Stimulated activated CD4-positive, alpha-beta T cell treated with anti-CD3 and anti-CD28 coated beads, Interleukin-1b, Interleukin-23, amount 100 ng/mL, for 48 hours (primary cell): ENCODE measurements at places on chromosomes 3 and 15.
A peak's percentile ranks its signal among the peaks of the same experiment; 100 is the strongest.

DNA sequence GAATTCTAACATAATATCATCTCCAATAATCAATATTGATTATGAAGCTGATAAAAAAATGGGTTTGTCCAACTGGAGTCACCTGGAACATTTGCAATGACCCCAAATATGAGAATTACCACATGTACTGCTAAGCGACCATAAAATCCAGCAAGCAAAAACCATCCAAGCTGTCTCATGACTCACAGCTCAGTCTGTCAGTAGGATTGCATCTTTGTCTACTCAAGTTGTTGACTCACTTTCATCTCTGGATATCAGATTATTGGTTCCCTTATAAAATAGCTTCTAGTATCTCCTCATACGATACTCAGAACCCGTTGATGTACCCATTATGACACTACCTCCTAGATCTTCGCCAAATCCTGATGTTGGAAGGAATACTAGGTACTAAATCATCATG lies 209.8 kb upstream of the ATP11B start:
- DNase-seq = no peak

DNA sequence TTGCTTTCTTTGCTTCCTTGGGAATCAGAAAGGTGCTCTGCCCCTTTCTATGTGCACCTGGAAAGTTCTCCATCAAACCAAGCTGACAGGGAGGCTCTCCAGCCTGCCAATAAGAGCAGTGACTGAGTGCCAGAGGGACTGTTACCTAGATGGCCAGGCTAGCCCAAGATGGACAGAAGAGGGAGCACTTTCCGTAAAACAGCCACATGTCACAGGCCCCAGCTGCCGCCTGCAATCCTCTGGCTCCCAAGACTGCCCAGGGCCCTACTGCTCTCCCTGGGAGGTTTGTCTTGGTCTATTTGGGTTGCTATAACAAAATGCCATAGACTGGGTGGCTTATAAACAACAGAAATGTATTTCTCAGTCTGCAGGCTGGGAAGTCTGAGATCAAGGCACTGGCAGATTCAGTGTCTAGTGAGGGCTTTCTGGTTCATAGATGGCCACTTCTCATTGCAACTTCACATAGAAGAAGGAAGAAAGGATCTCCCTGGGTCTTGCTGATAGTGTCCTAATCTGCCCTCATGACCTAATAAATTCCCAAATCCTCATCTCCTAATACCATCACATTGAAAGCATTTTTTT lies 72.3 kb downstream of the TAMM41 start:
- no peak for DNase-seq

DNA sequence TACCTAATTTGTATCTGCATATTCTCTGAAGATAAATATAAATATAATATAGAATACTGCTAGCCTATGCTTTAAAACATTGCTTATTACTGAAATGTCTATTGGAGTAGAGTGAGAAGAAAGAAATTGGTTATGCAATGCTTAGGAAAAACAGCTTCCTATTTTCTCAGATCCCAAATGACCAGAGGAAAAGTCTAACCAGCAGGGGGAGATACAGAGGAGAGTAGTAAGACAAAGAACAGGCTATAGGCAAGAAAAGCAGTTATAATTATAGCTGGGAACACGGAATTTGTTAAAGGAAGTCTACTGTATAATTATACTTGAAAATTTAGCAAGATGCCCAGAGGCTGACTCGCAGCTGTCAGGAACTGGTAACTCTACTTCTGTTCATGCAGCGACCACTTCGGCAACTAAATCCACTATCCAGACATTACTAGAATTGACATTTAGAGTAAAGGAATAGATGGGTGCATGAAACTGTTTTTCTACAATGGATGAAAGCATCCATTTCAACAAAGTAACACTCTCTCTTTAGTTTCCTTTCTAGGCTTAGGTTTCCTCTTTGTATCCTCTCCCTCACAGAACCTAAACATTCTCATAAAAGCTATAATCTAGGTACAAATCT lies 97.2 kb downstream of the TBC1D5 start:
- DNase-seq = no peak

DNA sequence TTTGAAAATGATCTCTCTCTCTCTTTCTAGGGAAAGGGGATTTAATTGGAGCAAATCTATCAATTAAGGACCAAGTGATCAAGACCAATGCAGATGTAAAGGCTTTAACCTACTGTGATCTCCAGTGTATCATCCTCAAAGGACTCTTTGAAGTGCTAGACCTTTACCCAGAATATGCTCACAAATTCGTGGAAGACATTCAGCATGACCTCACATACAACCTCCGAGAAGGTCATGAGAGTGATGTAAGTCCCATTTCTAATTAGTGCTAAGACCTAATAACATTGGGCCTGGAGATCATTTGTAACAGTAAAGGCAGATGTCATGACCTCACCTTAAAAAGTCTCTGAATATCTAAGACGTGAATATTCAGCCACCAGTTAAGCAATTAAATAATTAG lies 308.4 kb downstream of the KCNH8 start:
- DNase-seq = no peak

DNA sequence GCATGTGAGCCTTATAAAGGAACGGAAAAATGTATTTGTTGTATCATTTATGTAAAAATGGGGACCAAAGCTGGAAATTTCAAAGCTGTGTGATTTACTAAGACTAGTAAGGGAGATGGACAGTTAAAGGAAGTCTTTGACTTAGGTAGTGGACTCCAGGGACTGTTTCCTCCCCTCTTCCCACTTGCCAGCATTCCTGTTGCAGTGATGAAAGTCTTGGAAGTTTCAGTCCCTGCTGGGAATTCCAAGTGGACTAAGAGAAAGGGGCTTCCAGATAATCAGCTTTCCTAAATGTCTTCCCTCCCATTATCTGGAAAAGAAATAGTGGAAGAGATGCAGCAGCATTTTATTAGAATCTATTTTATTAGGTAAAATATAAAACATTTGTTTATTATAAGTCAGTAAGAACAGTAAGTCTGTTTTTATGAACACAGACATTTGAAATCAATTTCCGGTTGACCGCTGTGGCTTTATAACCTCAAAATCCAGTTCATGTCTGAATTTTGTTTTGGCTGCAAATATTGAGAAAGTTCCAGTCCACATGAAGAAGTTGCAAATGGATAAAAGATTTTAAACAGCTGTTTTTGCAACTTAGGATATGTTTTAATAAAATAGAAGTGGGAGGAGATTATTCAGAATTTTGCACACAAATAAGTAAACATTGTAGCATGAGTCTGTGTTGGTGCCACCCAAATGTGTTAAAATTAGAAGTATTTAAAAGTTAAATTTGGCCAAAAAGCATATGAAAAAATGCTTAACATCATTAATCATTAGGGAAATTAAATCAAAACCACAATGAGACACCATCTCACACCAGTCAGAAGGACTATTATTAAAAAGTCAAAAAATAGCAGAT lies 141.8 kb downstream of the IL20RB start:
- DNase-seq = no peak

DNA sequence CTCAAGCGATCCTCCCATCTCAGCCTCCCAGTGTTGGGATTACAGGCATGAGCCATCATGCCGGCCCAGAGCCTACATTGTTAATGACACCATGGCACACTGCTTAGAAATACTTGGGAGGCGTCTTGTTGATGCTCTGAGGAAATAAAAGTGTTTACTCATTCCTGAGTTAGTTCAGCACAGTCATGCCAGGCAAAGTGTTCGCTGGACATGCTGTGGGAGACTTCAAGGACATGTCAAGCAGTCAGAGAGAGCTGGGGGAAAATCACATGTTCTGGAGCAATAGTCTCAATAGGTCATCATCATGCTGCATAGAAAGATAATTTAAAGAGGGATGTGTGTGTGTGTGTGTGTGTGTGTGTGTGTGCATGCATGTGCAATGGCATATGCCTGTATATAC lies 37.5 kb downstream of the TTC23 start:
- DNase-seq = no peak

DNA sequence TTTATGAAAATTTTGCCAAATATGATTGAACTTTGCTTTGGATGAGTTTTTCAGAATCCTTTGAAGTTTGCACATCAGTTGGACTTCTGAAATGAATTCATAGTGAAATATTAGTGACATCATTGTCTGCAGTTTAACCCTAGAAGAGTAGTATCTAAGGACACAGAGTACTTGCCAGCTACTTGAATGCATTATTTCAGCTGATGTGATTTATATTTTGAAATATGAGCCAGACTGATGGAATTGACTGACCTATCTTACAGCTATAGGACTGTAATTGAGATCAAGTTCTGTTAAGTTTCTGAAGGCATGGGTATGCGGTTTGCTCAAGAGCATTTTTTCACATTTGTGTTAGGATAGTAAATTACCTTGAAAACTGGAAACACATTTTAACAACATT lies 51.2 kb downstream of the LYSMD4 start:
- no peak for DNase-seq

DNA sequence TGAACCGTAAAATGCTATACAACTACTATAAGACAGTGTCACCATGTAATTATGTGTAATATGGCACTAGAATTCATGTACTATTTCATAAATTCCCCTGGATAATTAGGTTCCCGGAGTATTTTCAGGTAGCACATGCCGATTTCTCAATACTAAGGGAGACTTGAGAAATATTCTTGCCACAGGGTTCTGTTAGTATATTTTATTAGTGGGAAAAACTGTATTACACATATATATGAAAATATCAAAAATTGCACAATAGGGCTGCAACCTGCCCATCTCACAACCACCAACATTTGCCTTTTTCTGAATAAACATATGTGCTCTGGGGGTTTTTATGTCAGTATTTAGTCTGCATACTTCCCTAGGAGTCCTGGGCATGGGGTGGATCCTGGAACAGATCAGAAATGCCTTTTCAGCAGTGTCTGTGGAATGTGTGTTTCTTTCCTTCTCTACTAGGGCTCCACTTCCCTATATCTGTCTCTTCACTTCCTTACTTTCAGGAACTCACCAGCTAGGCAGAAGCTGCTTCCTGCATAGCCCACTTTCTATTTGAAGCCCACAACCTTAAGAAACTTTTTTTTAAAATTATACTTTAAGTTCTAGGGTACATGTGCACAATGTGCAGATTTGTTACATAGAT lies 87.5 kb downstream of the RPL39L start:
- no peak for DNase-seq

GRCh38 chr3:178289544-178290160 lies 246.6 kb upstream of the KCNMB2 start:
- DNase-seq = no peak

DNA sequence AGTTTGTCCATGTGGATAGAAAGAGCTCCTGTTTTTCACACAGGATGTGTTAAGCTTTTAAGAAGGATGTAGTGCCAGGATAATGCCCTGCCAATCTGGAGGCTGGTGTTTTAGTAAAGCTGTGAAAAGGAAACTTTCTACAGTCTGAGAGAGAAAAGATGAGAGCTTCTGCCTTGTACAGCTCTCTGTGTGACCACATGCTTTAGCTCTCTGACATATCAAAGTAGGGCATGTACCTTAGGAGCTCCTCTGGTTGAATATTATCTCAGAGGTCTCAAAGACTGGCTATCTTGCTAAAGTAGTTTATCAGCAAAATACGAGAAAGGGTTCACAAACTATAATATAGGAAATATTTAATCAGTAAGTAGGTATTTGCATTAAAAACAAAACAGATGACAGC lies 30.4 kb downstream of the CDIN1 start:
- no peak for DNase-seq

GRCh38 chr15:75452865-75453702 lies 1.6 kb upstream of the SIN3A start:
- DNase-seq = peak; percentile 80

- DNase-seq = no peak
Measured at GRCh38 chr3:149207475-149207874, 14.2 kb downstream of the CP start.

DNA sequence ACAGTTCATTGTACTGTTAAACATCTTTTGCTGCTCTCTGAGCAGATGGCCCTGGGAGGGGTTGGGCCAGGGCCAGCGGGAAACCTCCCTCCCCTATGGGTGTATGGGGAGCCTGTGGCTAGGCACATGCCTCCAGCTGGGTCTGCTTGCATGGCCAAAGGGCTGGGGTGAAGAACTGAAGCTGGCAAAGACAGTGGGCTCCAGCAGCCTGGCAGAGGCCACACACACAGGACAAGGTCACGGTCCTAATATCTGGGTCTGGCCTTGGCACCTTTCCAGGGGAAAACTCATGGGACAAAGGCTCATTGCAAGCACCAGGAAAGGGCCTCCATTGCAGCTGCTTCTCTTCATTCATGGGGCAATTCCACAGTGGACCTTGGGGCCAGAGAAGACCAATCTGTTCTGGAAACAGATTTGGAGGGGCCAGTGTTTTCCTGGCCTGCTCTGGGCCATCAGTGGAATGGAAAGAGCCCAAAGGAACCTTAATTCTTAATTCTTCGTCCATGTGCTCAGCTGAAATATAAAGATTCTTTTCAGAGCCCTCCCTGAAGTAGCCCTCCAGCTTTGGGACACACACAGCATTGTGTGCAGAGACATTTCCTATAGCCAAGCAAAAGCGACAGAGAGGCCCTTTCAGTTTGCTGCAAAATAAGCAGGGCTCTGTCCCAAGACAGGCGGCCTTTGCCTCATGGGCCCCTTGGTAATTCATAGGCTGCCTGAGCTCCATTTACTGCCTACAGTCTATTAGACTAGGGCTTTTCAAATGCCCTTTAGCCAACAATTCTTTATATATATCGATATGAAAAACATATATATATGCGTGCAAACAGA lies 11.3 kb upstream of the LIMD1 start:
- no peak for DNase-seq

GRCh38 chr3:146322216-146322817 lies 71.4 kb upstream of the PLSCR4 start:
- no peak for DNase-seq

DNA sequence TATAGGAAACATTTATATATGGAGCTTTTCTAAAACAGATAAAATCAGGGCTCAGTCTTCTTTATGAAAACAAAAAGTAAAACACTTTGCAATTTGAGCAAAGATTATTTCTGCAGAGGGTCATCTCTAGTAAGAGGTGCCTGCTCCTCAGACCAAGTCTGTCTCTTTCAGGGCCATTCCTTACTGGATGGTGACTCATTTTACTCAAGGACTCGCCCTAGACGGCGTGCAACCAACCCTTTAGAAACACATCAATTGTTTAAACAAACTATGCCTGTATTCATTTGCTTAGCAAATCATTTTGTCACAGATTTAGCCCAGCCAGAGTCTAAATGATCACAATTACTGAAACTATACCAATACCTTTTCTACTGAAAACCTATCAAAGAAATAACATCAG lies 242.8 kb upstream of the ICE2 start:
- DNase-seq = no peak

GRCh38 chr3:7266551-7266950 lies 405.6 kb downstream of the GRM7 start:
- DNase-seq = no peak
